ENCODE measurements at places on chromosomes 12 and 14. TPM values are rescaled to one million over a fixed set of nuclear protein-coding genes. Genes with fewer than 3 reads are reported as not detected.

- peaks cover 3% of the 10 kb centered on the region for H3K27me3 ChIP-seq
- no peak overlapping the region for H3K27ac ChIP-seq
- H3K4me3 ChIP-seq: no peak overlapping the region
- no peaks in the 10 kb centered on the region for H3K36me3 ChIP-seq
- DNase-seq: no peak
- H3K4me1 ChIP-seq: peaks cover 22% of the 10 kb centered on the region
Measured at GRCh38 chr14:99803106-99803775, 10.0 kb downstream of the EML1 start.

- H3K4me3 ChIP-seq: no peak overlapping the region
- H3K27me3 ChIP-seq: no peaks in the 10 kb centered on the region
- no peak for DNase-seq
- H3K4me1 ChIP-seq: no peaks in the 10 kb centered on the region
Measured at GRCh38 chr14:48584031-48584430, 908.6 kb upstream of the MDGA2 start.

Gene POLE
- 130 TPM for total RNA-seq

DNA sequence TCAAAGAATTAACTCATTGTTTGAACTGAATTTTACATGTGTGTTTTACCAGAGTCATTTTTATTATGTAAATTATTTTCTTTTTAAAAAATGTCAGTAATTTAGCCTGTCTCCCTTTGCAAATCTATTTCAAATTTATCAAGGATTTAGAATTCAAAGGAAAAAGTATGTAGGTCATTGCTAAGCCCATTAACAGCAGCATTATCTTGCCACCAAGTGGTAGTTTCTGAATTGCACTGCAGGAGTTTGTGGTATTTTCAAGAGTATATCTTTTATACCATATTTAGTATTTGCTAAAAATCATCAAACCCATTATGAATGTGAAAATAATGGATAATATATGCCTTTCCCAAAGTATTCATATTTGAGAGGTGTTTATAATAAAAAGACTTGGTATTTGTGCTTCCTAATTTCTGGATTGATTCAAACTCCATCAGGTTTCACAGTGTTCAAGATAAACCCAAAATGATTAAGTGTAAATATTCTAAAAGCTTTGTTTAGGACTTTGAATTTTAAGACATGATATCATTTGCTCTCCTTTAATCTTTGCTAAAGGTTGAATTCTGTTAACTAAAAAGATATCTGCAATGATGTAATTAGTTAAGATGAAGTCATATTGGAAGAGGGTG lies 711.4 kb downstream of the FSCB start:
- no peaks in the 10 kb centered on the region for H3K27me3 ChIP-seq
- H3K4me1 ChIP-seq: no peaks in the 10 kb centered on the region
- H3K4me3 ChIP-seq: no peak overlapping the region
- DNase-seq: no peak

DNA sequence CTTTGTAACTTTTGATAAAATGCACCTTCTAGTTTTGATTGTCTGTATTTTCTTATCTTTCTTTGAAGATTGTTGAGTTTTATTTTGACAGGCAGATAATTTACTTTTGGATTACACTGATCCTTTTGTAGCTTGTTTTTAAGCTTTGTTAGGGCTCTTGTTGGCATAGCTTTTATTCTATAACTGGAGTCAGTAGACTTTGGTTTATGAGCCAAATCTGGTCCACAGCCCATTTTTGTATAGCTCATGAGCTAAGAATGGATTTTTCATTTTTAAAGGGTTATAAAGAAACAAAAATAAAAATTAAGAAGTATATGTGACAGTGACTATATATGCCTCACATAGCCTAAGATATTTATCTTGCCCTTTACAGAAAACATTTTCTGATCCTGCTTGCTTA lies 142.3 kb downstream of the FUT8 start:
- H3K27me3 ChIP-seq: no peaks in the 10 kb centered on the region
- no peak for DNase-seq
- no peaks in the 10 kb centered on the region for H3K4me1 ChIP-seq
- H3K36me3 ChIP-seq: no peaks in the 10 kb centered on the region
- H3K4me3 ChIP-seq: no peak overlapping the region
- H3K27ac ChIP-seq: no peak overlapping the region

DNA sequence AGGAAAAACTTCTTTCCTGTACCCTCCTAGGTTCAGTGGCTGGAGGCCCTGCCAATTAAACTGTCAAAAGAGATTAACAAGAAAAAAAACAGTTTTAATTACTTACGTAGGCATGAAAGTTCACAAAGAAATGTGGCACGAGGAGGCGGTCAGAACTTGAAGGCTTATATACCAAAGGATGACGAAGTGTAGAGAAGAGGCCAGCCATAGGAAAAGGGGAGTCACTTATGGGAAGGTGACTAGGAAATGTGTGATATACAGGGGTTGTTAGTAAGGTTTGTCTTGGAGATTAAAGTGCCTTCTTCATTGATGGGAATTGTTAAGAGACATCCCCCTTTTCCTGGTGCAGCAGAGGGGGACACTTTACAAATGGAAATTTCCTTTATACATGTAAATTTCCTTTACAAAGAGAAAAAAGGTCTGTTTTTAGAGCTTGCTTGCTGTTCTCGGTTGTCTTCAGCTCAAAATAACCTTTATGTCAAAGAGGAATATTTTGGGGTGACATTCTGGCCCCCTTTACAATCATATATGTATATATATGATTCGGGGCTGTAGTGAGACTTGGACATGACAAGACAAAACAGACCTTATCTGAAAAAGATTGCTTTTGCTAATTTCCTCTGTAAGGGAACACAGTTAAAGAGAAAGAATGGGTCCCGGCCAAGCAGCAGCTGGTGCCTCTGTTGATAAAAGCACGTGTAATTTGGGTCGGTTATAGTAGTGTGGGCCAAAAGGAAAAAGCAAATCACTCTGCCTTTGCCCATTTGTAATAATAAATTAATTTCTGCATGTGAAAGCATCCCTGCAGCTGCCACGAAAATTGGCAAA lies 38.6 kb downstream of the SYNE2 start:
- H3K36me3 ChIP-seq: no peaks in the 10 kb centered on the region
- no peaks in the 10 kb centered on the region for H3K27me3 ChIP-seq
- no peak for DNase-seq
- H3K27ac ChIP-seq: peak overlapping the region; percentile 58
